ENCODE measurements at places on chromosomes 7 and 10.

- no peak for DNase-seq
Measured at GRCh38 chr7:131882321-131882720, 325.9 kb upstream of the PODXL start.

- peak; percentile 11 for DNase-seq
Measured at GRCh38 chr10:85612378-85612775, 754.2 kb downstream of the GRID1 start.

DNA sequence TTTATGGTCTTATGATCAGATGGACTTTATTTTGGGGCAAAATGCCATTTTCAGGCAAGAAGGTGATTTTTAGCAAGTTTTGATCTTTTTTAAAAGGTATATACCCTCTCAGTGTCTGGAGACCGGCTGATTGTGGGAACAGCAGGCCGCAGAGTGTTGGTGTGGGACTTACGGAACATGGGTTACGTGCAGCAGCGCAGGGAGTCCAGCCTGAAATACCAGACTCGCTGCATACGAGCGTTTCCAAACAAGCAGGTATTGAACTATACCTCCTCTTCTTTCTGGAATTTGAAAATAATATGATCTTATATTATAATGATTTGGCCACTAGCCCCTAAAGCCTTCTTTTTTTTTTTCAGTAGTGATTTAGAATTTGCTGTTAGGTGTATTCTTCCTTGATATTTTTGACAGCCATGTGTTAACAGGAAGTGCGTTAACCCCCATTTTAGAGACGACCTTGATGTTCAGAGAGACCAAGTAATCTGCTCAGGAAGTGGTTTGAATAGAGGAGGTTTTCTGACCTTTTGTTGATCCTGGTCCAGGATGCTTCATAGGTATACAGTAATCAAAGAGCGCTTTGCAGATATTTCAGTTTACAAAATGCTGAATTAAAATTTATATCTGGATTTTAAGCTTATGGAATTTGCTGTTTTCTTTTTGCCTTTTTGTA, 6.2 kb downstream of the BUB3 start:
- DNase-seq = no peak

- DNase-seq = no peak
Measured at GRCh38 chr10:35306852-35307251, 29.5 kb upstream of the CCNY start.

GRCh38 chr7:125547505-125547904, 617.9 kb upstream of the POT1 start:
- no peak for DNase-seq

DNA sequence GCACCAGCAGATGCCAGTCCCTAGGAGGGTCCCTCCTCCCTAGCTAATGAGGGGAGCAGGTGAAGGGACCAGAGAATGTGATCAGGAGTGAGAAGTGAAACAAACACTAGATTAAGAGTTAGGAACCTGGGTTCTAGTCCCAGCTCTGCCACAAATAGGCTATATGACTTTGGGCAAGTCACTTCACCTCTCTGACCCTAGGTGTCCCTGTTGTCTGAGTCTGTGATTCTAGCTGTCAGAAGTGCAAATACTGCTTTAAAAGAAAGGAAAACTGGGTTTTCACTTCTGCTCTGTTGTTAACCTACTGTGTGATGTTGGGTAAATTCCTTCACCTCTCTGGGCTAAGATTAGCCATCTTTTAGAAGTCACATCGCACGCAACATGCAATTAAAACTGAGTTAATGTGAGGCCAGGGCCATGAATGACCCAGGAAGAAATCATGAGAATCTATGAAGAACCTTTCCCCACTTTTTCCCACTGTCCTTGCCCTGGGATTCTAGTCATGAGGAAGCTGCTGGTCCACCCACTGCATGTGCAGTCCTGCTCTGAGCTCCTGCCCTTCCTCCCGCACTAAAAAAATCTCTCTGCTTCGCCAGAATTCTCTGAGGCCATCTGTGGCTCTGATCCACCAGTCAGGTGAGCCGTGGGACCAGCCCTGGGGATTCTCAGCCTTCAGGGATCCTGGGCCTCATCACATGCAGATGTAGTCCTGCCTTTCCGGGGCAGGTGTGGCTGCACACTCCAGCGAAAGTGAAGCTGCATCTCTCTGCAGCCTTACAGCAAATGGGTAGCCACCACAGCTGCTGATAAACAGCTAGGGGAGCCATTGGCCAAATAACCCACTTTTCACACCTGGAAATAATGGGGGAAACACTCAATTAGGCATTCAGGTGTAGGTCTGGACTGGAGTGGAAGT, 181.7 kb downstream of the PLXNA4 start:
- peak; percentile 20 for DNase-seq

DNA sequence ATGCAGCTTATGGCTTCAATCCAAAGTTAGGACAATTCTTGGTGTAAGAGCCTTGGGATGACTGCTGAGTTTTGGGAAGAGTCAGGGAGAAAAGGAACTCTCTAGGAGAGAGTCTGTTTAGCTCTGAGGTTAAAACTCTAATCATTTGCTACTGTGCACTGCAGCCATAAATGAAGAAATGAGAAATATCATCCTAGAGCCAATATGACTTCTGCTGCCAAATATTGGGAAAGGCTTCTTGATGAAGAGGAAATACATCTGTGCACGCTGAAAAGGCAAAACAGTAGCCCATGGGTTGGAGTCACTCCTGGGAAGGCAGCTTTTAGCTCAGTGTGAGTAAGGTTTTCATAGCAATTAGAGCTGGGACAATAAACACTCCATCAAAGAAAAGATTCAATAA, 308.8 kb downstream of the SFMBT2 start:
- no peak for DNase-seq

GRCh38 chr7:157432957-157433576, 96.3 kb downstream of the DNAJB6 start:
- no peak for DNase-seq

DNA sequence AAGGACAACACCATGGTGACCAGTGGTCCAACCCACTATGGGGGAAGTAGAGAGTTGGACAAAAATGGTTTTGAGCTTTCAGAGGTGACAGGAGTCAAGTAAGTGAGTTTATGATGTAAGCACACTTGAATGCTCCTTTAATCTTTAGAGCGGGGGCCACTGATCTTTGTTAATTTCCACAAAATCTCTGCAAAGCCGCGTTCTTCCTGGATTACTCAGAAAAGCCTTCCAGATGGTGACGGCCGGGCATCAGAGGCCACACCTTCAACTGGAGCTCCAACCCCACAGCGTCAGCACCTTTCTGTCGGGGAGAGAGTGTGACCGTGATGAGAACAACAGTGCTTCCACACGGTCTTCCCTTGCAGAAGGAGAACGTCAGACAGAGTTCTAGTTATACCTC, 35.2 kb upstream of the KLF6 start:
- DNase-seq = no peak

DNA sequence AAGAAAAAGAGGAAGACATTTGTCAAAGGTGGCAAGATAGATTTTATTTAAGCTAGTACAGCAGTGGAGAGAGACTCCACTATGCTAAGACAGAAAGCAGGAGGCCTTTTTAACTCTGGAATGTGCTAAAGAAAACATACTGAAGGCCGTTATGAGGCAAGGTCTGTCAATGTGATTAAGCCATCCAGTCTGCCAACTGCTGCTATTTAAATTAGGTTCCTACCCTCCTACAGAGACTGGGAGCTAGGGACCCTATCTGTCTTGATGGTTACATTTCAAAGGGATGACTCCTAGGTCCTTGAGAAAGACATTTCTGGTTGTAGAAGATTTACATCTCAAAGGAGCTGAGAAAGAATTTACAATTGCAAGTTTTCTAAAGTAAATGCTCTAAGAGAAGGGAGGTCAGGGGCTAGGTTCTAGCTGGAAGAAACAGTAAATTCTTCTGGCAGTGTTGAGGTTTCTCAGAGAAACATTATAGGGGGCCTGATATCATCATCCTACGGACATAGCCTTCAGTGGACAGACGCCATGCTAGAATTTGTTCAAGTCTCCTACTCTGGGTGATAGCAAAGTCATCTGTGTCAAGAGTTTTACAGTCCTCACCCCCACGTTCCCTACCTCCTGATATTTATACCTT, 211.6 kb downstream of the PHF14 start:
- no peak for DNase-seq

DNA sequence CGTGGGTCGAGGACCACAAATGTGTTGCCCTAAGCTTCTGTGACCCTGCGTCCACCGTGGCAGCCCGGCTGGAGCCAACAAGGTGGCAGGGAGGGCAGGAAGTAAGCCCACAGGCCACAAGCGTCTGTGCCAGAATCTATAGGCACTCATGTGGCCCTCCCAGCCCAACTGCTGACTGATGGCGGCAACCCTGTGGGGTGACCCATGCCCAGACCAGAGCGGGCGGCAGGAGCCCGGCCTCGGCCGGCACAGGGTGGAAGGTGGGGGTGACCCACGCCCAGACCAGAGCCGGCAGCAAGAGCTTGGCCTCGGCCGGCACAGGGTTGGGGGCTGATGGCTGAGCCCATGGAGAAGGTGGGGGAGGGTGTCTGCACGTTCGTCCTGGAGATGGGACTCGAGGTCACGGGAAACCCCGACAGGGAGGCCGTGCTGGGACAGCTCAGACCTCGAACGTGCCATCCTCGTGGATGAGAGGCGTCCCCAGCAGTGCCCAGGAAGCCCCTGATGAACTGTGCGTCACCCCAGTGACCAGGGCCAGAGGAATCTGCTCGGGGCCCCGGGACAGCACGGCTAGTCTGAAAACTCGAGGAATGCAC, 181.0 kb downstream of the ELFN1 start:
- no peak for DNase-seq

DNA sequence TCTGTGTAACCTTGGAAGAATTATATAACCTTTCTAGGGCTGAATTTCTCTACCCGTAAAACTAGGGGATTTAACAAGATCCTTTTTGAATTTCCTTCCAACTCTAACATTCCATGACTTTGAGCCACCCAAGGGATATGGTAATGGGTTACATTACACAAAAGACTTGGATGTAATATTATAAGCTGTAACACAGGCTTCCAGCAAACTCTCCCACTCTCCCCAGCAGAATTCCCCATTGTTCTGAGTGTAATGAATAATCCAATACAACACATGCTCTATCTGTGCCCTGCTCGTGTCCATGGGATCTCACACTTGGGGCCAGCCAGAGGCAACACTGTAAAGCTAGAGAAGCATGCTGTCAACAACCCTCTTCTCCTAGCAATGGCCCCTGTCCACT, 790.6 kb upstream of the AUTS2 start:
- no peak for DNase-seq

DNA sequence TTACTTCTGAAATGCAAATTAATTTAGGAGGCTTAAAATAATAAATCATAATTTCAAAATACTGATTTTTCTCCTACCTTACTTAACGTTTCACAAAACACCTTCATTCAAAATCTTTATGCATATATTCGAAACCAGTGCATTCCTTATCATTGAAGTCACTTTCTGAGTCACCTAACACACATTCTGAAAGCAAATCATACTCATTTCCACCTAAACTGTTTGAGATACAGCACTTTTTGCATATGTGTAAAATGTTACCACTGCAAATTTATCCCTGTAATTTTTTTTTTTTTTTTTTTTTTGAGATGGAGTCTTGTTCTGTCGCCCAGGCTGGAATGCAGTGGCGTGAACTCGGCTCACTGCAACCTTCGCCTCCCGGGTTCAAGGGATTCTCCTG, 15.7 kb downstream of the PPP3CB start:
- no peak for DNase-seq

DNA sequence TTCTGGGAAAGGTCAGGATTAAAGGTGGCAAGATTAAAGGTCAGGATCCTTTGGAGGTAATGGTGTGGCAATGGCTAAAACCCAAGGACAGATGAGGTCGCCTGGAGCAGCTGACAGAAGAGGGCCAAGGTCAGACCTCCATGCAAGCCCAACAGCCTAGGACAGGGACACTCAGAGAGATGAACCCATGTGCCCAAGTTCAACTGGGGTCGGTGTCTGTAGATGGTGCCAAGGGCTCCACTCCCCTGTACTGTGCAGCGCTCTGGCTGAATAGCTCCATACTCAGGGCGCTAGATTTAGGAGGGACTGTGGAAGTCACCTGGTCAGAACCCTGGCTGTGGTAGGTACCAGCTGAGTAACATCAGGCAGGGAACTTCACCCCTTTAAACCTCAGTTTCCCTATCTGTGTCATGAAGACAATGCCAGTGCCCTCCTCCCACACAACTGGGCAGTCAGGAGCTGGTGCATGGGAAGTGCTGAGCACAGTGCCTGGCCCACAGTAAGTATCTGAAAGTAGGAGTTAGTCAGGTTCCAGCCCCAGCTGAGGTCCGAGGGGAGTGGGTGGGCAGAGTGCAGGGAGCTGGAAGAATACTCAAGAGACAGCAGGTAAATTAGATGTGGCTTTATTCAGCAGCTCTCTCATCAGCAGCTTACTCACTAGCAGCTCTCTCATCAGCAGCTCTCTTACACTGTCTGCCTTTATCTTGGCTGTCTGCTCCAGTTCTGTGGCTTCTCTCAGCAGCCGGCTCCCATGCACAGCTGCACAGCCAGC, 327.1 kb downstream of the GLRX3 start:
- DNase-seq = no peak

GRCh38 chr10:3255075-3255474, 82.5 kb upstream of the PITRM1 start:
- no peak for DNase-seq

- DNase-seq = no peak
Measured at GRCh38 chr10:48412933-48413332, 106.5 kb downstream of the MAPK8 start.

DNA sequence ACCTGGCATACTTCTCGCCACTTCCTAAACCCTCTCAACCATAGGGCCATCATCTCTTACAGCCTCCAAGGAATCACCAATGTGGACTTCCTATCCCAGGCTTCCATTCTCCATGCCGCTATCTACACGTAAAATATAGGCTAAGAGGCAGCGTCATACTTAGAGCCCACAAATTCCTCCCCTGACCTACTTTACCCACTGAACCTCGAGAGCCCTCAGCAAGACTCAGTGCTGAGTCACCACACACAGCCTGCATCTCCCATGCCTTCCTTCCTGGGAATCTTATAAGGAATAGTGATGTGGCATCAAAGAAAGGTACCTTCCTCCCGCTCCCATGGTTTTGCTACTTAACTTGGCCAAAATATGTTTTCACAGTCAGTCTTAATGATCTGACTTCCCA, 435.6 kb upstream of the NFE2L3 start:
- DNase-seq = no peak

- peak; percentile 7 for DNase-seq
Measured at GRCh38 chr7:94655848-94656657, at the start of gene SGCE. Gene SGCE (minus strand): TSS chr7:94656133. CDS start chr7:94656098, 35 bp downstream.

DNA sequence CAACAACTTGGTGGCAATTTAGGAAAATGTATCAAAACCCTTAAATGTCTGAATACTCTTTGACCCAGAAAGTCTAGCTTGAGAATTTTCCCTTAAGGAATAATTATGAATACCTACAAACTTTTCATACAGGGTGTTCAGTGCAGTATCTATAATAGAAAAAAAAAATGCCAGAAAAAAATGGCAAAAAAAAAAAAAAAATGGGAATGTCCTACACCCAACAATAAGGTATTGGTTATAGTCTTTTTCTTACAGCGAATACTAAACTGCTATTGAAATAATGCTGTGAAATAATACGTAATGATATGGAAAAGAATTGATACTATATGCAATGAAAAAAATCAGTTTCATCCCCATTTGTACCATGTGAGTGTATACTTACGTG, 44.3 kb downstream of the ZNF800 start:
- DNase-seq = no peak

Measured in stimulated activated naive CD4-positive, alpha-beta T cell (primary cell).